Central memory CD8-positive, alpha-beta T cell (primary cell): ENCODE measurements at places on chromosomes 7 and 10.
A peak's percentile ranks its signal among the peaks of the same experiment; 100 is the strongest.

DNA sequence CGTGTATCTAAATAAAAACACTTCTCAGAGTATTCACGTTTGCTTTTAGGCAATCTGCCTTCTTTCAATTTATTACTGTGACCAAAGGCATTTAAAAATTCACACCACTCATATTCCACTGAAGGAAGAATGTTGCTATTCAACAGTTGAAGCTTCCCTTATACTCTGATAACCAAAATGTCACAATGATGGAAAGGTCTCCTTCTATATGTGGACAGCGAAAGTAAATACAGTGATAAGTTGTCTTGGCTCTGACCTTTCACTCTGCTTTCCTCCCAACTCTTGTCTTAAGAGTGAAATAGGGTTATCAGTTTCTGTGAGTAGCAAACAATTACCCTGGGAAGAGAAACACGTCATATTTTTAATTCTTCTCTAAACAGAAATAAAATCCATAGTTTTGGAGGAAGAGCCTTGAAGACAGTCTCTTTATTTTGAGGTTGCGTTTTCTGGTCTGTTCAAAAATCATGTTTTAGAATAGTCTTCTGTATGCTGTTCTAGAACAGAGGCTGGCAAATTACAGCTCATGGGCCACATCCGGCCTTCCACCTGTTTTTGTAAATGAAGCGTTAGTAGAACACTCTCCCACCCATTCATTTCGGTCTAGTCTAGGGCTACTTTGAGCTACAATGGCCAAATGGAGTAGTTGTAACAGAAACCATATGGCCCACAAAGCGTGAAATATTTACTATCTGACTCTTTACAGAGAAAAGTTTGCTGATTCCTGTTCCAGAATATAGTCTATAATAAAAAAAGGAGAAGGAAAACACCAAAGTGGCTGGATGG, 41.3 kb downstream of the ETV1 start:
- no peak overlapping the region for H3K4me3 ChIP-seq
- H3K36me3 ChIP-seq = peaks cover 2% of the 10 kb centered on the region
- no peak overlapping the region for H3K27ac ChIP-seq
- H3K4me1 ChIP-seq = no peaks in the 10 kb centered on the region

DNA sequence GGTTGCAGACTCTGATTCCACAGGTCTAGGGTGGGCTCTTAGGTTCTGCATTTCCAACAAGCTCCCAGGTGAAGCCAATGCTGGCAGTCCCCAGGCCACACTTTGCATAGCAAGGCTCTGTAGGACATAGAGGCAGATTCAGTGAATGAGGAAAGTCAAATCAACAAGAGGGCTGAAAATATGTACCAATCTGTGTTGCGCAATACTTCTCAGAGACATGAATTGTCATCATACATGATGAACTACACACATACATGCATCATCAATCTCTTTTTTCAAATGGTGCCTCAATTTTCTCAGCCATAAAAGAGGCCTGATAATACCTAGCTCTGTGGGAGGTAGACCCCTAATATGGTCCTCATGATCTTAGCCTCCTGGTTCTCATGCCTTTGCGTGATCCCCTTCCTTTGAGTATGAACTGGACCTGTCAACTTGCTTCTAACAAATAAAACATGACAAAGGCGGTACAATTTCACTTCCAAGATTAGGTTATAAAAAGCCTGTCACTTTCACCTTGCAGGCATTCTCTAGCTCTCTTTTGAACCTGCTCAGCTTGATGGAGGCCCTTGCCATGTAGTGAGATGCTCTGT, 49.0 kb downstream of the PIK3CG start:
- H3K27me3 ChIP-seq = no peaks in the 10 kb centered on the region
- no peaks in the 10 kb centered on the region for H3K4me1 ChIP-seq
- H3K4me3 ChIP-seq = no peak overlapping the region

DNA sequence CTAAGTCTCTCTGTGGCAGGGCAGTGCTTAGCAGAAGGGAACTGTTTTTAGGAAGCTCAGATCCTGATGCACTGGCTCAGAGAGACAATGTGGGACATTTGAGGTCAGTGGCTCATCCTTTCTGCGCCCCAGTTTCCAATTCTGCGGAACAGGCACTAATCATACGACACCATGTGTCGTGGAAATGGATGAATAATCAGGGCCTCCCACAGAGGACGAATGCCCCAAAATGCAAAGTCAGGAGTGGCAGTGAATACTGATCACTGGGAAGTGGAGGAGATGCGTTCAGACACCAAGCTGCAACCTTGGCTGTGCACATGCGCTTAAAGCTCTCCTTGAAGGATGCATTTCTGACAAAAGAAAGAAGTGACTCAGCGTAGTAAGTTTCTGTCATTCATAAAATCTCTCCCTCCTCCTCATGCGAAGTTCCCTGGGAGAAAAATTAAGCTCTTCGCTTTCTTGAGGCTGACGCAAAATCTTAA, 21.9 kb upstream of the ECHDC3 start:
- peaks cover 4% of the 10 kb centered on the region for H3K4me1 ChIP-seq
- H3K27ac ChIP-seq = no peak overlapping the region
- no peak overlapping the region for H3K4me3 ChIP-seq
- H3K27me3 ChIP-seq = peaks cover 56% of the 10 kb centered on the region

- no peaks in the 10 kb centered on the region for H3K4me1 ChIP-seq
- no peak overlapping the region for H3K4me3 ChIP-seq
- H3K36me3 ChIP-seq = no peaks in the 10 kb centered on the region
- H3K27ac ChIP-seq = no peak overlapping the region
- no peaks in the 10 kb centered on the region for H3K27me3 ChIP-seq
Measured at GRCh38 chr7:51455086-51455485, 138.5 kb upstream of the COBL start.

GRCh38 chr10:17233286-17233991, 5.4 kb downstream of the VIM start:
- no peaks in the 10 kb centered on the region for H3K27me3 ChIP-seq
- peaks cover 65% of the 10 kb centered on the region for H3K4me1 ChIP-seq
- DNase-seq = no peak
- H3K27ac ChIP-seq = peak overlapping the region; percentile 89
- peaks cover 95% of the 10 kb centered on the region for H3K36me3 ChIP-seq
- H3K4me3 ChIP-seq = no peak overlapping the region

GRCh38 chr7:147519062-147519461, 1071.5 kb upstream of the C7orf33 start:
- no peaks in the 10 kb centered on the region for H3K4me1 ChIP-seq
- H3K27ac ChIP-seq = no peak overlapping the region
- no peaks in the 10 kb centered on the region for H3K27me3 ChIP-seq
- no peaks in the 10 kb centered on the region for H3K36me3 ChIP-seq
